ENCODE measurements at places on chromosomes 7 and 10.

DNA sequence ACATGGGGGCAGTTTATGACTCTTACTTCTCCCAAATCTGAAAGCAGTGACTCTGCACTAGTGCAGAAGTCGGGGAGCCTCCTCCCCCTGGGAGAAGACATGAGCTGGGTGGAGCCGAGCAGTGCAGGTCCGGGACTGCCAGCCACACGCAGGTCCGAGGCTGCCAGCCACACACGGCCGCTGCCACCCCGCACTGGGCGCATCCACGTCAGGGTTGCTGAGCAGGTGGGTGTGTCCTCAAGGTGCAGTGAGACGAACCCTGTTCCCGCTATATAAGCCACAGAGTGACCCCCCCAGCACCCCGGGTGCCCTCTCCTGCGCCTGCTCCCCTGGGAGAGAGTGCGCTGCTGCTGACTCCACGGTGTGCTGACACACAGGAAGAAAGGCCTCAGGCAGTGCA is 430.2 kb downstream of the PTPRN2 start:
- DNase-seq = no peak

DNA sequence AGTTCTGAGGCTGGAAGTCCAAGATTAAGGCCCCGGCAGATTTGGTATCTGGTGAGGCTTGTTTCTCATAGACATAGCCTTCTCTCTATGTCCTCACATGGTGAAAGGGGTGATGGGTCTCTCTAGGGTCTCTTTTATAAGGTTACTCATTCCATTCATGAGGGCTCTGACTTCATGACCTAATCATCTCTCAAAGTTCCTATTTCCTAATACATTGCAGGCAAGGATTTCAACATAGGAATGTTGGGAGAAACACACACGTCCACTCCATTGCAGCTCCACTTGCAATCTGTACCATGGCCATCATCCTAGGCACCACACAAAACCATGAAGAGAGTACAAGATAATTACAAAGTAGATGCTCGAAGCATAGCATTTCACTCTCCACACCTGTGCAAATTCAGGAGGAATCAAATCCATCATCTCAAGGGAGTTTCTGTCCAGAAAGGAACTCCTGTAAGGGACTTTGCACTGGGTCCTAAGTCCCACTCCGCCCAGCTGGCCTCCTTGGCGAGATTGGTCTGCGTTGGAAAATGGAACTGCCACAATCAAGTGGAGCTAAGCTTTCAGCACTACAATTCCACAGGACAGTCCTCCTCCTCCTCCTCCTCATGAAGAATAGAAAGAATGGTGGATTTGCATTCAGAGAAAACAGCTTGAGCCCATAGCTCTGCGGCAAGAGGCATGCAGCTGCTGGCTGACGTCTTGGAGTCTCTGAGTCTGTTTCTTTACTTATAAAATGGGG is 8.8 kb downstream of the DDC start:
- DNase-seq = peak; percentile 22

- DNase-seq = no peak
Observed at GRCh38 chr7:45067582-45067981, 21.2 kb downstream of the NACAD start.

- DNase-seq = peak; percentile 63
Observed at GRCh38 chr7:97851683-97852082, 20.5 kb downstream of the ASNS start.

DNA sequence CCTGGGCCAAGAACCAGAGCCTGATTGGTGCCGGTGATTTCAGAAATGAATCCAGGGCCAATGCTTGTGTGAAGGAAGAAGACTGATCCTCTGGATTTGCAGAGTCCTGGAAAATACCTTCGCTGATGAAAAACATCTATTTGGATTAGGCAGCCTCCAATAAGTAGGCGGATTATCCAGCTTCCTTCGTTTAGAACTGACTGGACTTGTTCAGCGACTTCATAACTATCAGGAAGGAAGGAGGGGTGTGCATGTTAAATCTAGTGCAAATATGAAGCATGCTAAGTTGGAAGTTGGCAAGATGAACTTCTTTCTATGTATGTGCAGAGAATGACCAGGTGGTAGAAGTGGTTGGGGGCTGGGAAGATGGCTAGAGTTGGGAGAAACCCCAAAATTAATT is 41.0 kb downstream of the NKX2-3 start:
- DNase-seq = no peak

GRCh38 chr10:111488668-111489067 is 411.8 kb downstream of the ADRA2A start:
- no peak for DNase-seq

DNA sequence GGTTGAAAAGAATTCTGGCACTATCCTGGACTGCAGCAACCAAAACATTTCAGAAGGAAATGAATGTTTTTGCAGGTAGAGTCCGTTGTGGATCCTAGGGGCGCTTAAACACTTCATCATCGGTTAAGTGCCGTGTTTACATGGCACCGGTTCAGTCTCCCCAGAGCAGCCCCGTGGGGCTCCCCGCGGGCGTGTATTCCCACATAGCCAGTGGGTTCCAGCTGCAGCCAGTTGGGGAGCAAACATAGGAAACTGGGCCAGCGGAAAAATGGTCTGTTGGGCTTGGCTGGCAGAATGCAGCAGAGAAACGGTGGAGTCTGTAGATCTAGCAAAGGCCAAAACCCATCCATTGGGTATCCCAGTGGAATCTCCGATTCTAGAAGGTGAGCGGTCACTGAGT is 113.0 kb upstream of the SH2B2 start:
- DNase-seq = no peak

- DNase-seq = peak; percentile 68
Observed at GRCh38 chr7:139737221-139738100, 40.3 kb downstream of the HIPK2 start.

DNA sequence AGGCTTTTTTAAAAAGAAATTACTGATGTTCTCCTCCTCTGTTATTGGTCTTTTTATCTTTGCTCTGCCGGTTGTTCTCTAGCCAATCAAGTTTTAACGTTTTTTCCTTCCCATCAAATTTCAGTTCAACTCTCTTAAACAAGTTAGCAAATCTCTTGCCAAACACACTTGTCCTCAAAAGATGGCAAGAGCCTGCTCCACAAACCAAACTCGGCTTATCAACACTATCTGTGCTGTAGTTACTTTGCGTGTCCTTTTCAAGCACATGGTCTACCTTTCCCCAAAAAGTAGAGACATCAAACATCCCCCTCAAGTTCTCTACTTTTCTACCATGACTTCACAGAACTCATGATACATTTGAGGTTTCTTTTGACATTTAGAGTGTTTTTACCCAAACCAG is 71.3 kb downstream of the OSBPL3 start:
- no peak for DNase-seq

GRCh38 chr10:114166494-114166893 is 7.5 kb downstream of the CCDC186 start:
- no peak for DNase-seq

GRCh38 chr7:116626886-116627285 is 45.1 kb upstream of the MET start:
- DNase-seq = no peak

DNA sequence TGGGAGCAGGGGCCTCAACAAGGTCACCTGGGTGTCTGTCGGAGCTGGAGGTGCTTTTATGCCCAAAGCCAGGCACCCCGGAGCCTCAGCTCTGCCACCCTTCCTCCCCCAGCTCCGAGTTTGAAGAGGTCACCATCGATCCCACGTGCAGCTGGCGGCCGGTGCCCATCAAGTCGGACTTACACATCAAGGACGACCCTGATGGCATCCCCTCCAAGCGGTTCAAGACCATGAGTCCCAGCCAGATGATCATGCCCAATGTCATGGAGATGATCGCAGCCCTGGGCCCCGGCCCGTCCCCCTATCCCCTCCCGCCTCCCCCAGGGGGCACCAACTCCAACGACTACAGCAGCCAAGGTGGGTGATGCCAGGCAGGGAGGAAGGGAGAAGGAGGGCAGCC is 41.3 kb upstream of the PPIF start:
- DNase-seq = no peak

DNA sequence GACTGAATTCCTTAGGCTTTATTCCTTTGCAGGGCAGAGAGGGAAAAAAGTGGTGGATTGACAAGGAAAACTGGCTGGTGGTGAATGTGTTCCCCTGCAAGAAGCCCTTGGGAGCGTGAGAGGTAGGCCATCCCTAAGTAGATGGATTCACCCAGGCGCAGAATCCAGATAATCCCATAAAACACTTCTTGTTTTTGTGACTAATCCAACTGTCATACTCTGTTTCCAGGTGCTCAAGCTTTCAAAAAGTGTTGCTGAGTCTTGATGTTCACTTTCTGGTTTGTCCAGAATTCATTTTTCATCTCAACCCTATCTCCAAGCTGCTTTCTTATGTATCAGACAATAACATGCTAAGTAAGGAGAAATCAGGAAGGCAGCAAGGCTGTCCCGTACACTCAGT is 250.8 kb upstream of the HABP2 start:
- DNase-seq = no peak

GRCh38 chr7:116949941-116950801 is 3.1 kb upstream of the ST7 start:
- no peak for DNase-seq

DNA sequence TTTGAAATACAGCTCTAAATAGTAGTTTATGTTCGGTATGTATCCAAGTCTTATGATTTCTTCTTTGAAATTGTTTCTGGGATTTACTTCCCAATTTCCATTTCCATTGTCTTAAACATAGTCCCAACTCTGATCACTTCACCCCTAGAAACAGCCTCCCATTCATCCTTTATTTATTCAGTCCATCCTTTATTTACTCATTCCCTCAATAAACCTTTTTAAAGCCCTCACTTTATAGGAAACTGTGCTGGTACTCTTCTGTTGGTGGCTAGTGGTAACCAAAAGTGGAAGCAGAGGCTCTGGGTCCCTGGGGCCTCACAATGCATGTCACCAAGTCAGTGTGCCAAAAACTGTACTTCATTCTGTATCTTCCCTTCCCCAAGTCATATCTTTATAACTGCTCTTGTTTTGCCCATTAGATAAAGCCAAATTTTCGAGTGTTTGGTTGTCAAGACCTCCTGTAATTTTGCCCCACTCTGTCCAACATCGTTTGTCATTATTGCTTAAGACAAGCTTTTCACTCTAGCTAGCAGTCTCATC is 3.9 kb upstream of the EPC1 start:
- DNase-seq = no peak

DNA sequence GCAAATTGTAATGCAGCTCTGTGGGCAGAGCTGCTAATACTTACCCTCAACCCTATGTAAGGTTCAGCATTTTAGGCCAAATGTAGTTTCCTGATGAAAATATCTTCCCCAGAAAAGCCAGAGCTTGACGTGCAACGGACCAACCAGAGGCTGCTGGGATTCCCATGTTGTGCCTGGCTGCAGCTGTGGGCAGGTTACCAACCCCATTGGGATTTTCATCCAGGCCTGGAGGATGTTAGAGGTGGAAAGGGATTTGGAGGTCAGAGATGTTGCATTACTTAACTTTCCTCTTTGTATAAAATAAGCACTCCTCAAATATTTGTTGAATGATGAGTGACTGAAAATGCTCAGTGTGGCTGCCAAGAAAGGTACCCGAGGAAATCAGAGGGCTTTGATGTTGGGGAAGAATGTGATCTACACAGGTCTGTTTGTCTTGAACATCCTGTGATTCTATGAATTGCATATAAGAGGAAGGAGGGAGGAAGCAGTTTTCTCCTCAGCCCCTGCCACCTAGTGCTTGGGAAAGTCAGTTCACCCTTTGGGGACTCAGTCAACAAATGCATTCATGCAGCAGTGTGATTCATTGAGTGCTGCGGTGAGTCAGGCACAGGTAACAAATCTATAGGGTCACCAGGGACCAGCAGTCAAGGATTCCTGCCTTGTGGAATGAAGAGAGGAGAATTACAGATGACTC is 487.2 kb downstream of the RPS24 start:
- DNase-seq = peak; percentile 49

- DNase-seq = no peak
Observed at GRCh38 chr7:99340659-99341058, 15.0 kb downstream of the ARPC1A start.

GRCh38 chr10:89389254-89389653 is 3.2 kb upstream of the IFIT1 start:
- peak; percentile 51 for DNase-seq

- DNase-seq = no peak
Observed at GRCh38 chr7:99177165-99177564, 30.8 kb downstream of the KPNA7 start.

DNA sequence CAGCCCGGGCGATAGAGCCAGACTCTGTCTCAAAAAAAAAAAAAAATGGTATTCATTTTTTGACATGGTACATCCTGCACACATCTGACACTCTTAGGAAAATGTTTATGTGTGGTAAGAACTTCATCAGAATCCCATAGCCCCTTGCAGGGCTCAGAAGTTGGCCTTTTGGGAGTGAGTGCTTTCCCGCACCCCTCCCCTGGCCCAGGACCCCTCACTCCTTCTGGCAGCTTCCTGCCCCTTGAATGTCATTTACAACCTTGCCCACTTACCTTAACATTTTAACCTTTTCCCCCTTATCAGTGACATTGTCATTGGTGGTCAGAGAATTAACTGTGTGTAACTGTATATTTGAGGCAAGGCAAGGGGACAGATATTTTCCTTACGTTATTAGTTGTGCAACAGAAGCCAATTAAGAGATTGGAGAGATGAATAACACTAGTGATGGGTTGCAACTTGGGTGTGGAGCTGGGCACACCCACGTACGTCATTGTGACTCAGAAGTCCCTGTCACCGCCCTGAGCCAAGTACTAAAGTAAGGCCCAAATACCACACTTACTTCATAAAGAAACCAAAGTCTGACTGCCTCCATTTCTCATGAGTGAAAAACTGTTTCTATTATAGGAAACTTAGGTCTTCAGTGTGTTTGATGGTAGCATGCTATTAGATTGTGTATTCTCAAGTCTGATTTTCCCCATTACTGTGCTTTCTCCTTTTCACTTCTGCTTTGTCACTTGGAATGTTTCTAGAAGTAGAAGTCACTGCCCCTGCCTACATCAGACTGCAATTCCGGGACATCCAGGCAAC is 31.6 kb downstream of the OGDH start:
- peak; percentile 93 for DNase-seq

DNA sequence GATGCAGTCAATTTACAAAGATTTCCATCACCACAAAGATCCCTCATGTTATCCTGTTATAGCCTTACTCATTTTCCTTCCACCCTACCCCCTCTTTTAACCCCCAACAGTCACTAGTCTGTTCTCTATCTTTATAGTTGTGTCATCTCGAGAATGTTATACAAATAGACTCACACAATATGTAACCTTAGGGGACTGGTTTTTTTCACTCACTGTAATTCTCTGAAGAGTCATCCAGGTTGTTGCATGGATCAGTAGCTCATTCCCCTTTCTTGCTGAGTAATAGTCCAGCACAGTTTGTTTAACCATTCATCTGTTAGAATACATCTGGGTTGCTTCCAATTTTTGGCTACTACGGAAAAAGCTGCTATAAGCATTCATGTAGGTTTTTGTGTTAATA is 121.1 kb upstream of the PDE1C start:
- no peak for DNase-seq

GRCh38 chr10:71075086-71075758 is 137.1 kb upstream of the UNC5B start:
- no peak for DNase-seq

GRCh38 chr7:103381280-103382031 is 34.0 kb downstream of the PSMC2 start:
- DNase-seq = no peak

Measured in cardiac fibroblast (primary cell).